ENCODE measurements at places on chromosomes 3 and 15.
A peak's percentile ranks its signal among the peaks of the same experiment; 100 is the strongest.

DNA sequence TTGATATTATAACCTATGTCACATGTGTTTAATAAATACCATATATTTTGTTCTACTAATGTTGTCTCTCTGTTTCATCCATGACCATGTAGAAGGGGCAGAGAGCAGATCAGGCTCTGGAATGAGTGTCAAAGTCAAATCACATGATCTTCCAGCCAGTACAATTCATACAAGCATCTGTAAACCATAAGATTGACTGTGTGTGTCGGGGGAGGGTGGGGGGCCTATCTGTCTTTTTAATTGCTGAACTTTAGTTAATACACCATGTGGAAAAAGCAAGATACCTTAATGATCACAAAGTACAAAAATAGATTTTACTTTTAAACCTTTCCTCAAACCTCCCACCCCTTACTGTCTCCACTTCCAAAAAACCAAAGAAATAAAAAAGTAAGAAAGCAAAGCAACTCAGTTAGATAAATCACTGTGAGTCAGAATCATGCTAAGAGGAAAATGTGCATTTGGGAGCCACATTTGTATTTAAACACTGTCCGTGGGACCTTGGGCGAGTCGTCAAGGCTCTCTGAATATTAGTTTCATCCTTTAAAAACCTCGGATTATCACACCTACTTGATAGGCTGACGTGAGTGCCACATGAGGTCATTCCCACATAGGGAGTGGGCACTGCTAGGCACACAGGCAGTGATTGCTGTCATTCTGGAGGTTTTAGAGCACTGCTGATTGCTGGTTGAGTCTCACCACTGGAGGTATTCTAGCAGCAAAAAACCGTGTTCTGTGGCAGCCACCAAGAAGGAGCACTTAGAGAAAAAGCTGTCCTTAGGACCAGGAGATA lies 21.0 kb upstream of the POLR2M start:
- DNase-seq = no peak

- DNase-seq = no peak
Measured at GRCh38 chr15:51260202-51260601, 78.2 kb downstream of the CYP19A1 start.

DNA sequence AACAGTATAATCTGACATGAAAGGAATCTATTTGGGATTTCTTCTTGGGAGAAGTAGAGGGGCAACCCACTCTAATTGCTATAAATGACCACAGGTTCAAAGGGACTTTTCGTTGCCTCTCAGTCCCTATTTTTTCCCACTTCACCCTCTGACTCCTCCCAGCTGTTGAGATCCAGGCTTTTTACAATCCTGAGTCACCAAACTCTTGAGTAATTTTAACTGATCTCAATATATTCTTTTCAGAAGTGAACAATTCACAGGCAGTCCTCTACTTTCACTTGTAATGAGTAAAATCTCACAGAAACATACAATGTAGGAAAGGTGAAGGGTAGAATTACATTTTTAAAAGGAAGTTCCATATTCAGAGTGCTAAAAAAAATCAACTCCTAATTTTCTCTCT lies 44.6 kb downstream of the EIF4E3 start:
- DNase-seq = no peak

GRCh38 chr3:111972891-111973290 lies 5.9 kb upstream of the ABHD10 start:
- DNase-seq = no peak

DNA sequence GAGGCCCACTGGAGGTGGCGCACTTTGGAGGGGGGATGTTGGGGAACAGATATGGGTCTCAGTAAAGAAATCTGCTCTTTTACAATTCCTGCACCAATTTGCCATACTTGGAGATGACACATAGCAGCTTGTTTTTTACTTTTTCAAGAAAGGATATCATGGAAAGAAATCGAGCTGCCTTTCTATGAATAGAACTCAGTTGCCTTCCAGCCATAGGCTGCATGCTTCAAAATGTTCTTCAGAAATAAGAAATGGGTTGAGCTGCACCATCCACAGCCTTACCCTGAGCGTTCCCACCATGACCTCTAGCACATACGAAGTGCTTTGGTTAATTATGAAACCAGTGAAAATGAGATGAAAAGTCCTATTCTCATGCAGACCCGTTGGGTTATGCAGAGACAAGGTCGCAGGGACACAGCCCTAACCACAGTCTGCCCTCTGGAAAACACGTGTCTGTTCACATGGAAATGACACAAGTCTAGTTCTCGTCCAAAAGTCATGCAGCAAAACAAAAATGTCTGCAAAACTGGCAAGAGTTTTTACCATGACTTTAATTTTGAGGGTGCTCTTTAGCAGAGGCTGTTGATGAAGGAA lies 36.3 kb downstream of the NGRN start:
- DNase-seq = no peak

GRCh38 chr3:28850186-28850585 lies 430.7 kb upstream of the RBMS3 start:
- DNase-seq = no peak

- no peak for DNase-seq
Measured at GRCh38 chr15:59262316-59262715, 55.7 kb downstream of the LDHAL6B start.

GRCh38 chr3:124995460-124995994 lies 60.3 kb downstream of the HEG1 start:
- DNase-seq = peak; percentile 85

- no peak for DNase-seq
Measured at GRCh38 chr15:100048736-100049135, 293.0 kb downstream of the ADAMTS17 start.

GRCh38 chr3:171132873-171133272 lies 106.4 kb upstream of the SLC2A2 start:
- no peak for DNase-seq

DNA sequence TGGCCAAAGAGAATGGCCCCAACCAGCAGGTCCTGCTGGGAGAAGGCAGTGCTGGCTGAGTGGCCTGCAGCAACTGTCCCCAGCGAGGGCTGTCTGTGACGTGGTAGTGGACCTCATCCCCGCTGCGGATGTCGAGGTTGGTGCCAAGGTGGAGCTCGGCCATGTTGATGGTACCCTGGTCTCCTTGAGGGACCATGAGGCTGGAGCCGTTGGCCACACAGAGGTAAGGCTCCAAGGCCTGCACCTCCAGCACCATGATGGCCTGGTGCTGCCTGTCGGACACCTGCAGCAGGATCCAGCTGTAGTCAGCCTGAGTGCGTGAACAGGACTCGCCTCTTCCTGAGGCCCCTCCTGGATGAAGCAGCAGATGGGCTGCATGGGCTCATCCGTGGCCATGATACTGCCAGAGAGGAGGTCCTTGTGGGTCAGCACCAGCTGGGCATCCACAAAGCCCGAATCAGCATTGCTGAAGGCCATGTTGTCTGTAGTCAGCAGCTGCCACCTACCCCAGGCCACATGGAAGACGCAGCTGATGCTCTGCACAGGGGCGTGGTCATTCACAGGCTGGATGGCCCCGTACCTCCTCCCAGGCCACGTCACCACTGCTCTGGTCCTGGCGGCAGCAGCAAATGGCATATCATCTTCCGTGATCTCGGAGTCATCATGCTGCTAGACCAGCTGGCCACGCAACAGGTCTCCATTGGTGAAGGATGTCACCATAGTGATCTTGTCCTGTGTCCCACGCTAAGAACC lies 167.5 kb downstream of the GOLGA6L4 start:
- DNase-seq = no peak

- DNase-seq = no peak
Measured at GRCh38 chr3:138213398-138214085, 26.4 kb downstream of the ARMC8 start.

- no peak for DNase-seq
Measured at GRCh38 chr3:139559541-139559940, 20.0 kb upstream of the RBP1 start.

DNA sequence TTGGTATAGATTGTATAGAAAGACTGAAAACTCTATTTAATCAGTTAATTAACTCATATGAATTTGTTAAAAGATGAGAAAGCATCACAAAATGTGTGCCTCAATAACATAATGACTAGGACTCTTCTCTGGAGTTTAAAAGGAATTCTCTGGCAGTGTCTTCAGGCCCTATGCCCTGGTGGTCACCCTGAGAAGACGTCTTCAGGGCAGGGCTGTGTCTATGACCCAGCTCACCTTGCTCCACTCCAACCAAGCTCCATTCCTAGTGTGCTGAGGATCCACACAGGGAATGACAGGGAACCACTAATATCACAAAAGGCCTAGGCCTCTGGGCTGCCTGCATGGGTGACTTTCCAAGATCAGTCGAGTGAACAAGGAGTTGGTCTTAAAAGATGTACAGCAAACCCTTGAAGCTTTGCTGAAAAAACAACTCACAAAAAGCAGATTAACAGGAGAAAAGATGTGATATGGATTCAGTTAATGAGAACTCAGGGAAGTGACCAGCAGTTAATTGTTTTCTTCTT lies 156.6 kb downstream of the SNRK start:
- DNase-seq = no peak

GRCh38 chr15:53072077-53072476 lies 281.9 kb upstream of the ONECUT1 start:
- peak; percentile 79 for DNase-seq

DNA sequence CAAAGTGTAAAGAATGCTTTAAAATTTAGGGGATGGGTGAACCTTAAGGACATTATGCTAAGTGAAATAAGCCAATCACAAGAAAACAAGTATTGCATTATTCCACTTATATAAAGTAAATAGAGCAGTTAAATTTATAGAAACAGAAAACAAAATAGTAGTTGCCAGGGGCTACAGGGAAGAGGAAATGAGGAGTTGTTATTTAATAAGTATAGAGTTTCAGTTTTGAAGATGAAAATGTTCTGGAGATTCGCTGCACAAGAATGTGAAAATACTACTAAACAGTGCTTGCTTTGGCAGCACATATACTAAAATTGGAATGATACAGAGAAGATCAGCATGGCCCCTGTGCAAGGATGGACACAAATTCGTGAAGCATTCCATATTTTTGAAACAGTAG lies 32.0 kb downstream of the DNAH12 start:
- no peak for DNase-seq

GRCh38 chr3:33355611-33356010 lies 78.4 kb downstream of the FBXL2 start:
- no peak for DNase-seq

DNA sequence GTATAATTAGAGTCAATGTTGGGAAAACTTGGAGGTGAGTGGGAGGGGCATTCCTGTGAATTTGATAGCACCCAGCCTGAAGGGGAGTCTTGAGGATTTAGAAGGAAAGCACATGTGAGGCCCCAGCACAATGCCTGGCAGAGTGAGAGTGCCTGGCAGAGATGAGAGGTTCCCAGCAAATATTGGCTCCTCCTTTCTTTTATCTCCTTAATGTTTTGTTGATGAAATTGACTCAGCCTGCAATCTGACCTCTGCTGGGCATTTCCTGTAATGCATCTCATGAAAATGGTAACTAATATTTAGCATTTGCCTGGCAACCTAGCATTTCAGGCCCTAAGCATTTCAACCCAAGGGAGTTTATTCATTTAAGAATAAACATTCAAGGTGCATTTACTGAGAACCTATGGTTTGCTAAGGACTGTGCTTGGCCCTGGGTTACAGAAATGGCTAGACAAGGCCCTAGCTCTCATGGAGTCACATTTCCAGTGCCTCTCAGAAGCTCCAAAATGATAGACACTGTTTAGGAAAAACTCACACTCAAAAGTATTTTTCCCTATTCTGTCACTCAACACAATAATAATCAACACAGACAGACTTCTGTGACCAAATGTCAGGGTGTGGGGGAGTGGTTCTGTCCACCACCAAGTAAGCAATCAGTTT lies 19.0 kb downstream of the PDHB start:
- no peak for DNase-seq

- no peak for DNase-seq
Measured at GRCh38 chr3:136989781-136990524, 32.2 kb downstream of the IL20RB start.

- DNase-seq = no peak
Measured at GRCh38 chr3:194272861-194273742, 78.0 kb downstream of the CPN2 start.

- DNase-seq = no peak
Measured at GRCh38 chr15:52523192-52523591, 5.5 kb downstream of the MYO5A start.

GRCh38 chr3:71543371-71544016 lies 40.0 kb downstream of the FOXP1 start:
- DNase-seq = no peak

DNA sequence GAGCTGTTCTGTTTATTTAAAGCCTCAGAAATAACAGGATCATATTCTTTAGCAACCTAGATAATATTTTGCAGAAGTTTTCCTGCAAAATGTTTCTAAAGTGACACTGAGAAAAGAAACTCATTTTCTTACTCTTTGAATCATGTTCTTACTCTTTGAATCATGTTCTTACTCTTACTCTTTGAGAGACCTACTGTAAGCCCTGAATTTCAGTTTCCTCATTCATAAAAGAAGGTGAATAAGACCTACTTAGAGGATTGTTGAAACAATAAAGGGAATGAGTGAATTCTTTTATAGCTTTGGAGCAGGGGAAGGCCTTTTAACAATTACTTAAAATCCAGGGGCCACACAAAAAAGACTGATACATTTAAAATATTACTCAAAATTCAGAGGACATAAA lies 221.7 kb upstream of the CMC1 start:
- DNase-seq = no peak

- no peak for DNase-seq
Measured at GRCh38 chr3:104553121-104553520, 813.6 kb upstream of the ALCAM start.

DNA sequence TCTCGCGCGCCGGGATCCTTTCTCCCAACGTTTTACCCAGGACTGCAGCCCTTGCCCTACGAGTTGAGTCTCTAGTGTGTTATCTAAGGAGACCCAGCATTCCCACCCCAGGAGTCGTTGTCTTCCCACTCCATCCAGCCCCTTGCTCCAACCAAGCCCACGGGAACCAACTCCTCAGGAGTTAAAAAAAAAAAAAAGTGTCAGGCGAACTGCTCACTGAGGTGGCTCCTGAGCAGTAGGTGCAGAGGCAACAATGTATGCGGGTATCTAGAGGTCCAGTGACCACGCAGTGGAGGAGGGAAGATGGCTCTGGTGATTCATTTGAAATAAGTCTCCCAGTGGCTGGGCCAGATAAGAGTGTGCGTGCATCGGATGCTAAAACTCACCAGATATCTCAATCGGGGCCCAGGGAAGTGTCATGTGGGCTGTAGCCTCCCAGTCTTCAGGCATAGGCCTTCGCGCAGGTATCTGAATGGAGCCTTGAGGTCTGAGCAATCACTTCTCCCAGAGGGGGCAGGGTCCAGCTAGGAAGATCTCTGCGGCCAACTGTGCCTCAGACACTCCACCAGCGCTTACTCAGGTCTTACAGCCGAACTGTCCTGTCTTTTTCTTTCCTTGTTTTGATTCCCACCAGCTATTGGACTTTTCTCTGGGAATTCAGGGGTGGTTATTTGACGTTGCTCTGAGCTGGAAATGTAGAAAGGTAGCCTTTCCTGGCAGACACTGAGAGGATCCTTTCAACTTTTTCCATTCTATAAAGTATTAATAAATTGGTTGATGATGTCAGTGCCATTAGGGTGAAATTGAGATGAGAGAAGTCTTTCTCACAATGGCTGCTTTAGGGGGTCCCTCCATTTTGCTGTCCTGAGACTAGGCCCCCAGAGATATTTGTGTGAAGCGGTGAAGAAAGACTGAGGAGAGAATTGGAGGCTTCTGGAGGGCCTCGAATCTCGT lies 21.0 kb downstream of the ZIC4 start:
- no peak for DNase-seq

GRCh38 chr3:167198949-167199600 lies 181.0 kb downstream of the ZBBX start:
- no peak for DNase-seq

- DNase-seq = no peak
Measured at GRCh38 chr15:98240303-98240702, 279.8 kb downstream of the ARRDC4 start.

Measured in hematopoietic multipotent progenitor cell (in vitro differentiated cells).